ENCODE measurements at places on chromosomes 7 and 10.

DNA sequence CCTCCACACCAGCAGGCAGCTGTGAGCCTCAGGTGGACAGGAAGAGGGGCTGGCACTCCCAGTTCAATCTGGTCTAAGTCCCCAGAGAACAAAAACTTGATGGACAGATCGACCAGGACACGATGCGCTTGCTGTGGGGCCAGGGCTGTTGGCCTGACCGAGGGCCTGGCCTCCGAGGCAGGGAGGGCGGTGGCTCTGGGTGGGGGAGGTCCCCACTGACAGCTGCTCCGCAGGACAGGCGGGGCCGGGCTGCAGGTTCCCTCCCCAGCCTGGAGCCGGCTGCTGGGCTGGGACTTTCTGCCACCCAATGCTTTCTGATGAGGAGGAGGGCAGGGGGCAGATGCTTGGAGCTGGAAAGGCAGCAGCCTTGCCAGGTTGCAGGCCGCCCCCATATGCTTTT lies 37.4 kb upstream of the ADGRA1 start:
- no peak for DNase-seq

- peak; percentile 67 for DNase-seq
Observed at GRCh38 chr7:11170175-11170574, 196.5 kb downstream of the PHF14 start.

GRCh38 chr7:101804088-101804963 lies 13.1 kb upstream of the CUX1 start:
- DNase-seq = no peak

- DNase-seq = no peak
Observed at GRCh38 chr10:88322324-88323063, 260.6 kb downstream of the RNLS start.

DNA sequence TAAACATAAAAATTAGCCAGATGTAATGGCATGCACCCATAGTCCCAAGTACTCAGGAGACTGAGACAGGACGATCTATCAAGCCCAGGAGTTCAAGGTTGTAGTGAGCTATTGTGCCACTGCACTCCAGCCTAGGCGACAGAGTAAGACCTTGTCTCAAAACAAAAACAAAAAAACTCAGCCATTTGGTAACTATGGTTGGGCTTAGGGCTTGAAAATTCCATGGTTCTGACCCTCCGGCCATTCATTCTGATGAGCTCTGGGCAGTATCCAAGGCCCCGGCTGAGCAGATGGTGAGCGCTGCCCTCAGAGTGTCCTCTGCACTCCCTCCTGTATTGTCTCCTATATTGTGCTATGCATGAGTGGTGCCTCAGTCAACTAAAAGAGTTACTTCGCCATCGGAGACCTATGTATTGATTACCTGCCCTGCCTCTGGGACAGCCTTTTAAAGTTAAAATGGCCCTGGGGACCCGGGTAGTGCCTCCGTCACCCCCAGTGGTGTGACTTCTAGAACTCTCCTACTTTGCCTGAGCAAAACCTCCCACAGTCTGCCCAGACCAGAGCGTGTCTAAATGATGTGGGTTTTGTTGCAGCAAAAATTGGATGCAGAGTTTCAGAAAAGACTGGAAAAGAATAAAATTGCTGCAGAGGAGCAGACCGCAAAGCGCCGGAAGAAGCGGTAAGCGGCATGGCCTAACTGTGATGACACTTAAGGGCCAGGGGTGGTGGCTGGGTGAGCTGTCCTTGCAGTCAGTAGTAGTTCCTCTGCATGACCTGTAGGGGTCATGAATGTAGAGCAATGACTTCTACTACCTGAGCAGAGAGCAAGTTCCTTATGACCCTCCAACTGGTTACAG lies 8.1 kb downstream of the PRKRIP1 start:
- DNase-seq = peak; percentile 5

GRCh38 chr7:73555411-73555982 lies 2.0 kb downstream of the BCL7B start:
- no peak for DNase-seq

- DNase-seq = no peak
Observed at GRCh38 chr7:81810476-81811155, 40.8 kb upstream of the HGF start.

DNA sequence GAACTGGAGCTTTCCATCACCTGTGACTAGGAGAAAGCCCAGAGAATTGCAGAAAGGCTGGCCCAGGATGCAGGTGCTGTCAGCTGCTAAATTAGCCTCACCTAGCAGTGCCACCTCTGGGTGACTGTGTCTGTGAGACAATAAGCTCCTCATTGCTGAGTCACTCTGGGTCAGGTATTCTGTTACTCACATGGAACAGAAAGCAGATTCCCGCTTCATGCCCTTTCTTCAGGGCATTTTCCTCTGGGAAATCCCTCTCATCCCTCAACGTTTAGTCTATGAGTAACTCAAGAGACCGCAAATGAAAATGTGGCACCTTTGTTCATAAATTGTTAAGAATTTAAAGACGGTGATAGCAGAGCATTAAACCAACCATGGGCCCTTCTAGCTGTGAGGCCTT lies 184.0 kb downstream of the ADAM12 start:
- DNase-seq = no peak

DNA sequence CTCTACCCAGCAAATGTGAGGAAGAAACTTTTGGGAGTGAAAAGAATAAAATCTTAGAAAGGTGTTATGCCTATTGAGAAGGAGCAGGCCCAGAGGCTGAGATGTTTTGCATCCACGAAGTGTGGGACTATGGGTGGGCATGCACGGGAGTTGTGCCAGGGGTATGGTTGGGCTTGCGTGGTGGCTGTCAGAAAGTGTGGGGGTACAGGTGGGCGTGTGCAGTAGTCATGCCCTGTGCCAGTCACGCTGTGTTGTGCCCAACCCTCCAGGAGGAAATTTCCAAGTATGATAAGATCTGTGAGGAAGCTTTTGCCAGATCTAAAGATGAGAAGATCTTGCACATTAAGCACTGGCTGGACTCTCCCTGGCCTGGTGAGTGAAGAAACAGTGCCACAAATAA lies 52.9 kb upstream of the ZMIZ2 start:
- DNase-seq = no peak

DNA sequence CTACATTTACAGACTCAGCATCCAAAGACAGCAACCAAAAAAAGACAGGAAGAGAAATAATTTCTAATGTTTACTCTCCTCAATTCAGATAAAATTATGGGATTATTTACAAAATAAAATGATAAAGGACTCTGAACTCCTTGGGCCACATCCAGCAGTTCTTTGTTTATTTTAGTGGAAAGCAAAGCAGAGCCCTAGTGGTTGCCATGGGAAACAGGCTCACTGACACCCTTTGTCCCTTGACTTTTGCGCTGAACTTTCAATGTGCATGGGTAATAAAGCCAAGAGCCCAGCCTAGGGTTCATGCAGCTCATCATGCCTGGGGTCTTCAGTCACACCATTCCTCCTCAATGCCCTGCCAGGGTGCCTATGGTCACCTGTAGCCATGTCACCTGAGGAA lies 442.6 kb upstream of the IGFBP3 start:
- DNase-seq = no peak

GRCh38 chr7:24659505-24659904 lies 86.3 kb downstream of the PALS2 start:
- no peak for DNase-seq

- no peak for DNase-seq
Observed at GRCh38 chr10:129038522-129038921, 428.5 kb upstream of the MGMT start.

GRCh38 chr10:83886871-83887270 lies 252.4 kb upstream of the GHITM start:
- no peak for DNase-seq

DNA sequence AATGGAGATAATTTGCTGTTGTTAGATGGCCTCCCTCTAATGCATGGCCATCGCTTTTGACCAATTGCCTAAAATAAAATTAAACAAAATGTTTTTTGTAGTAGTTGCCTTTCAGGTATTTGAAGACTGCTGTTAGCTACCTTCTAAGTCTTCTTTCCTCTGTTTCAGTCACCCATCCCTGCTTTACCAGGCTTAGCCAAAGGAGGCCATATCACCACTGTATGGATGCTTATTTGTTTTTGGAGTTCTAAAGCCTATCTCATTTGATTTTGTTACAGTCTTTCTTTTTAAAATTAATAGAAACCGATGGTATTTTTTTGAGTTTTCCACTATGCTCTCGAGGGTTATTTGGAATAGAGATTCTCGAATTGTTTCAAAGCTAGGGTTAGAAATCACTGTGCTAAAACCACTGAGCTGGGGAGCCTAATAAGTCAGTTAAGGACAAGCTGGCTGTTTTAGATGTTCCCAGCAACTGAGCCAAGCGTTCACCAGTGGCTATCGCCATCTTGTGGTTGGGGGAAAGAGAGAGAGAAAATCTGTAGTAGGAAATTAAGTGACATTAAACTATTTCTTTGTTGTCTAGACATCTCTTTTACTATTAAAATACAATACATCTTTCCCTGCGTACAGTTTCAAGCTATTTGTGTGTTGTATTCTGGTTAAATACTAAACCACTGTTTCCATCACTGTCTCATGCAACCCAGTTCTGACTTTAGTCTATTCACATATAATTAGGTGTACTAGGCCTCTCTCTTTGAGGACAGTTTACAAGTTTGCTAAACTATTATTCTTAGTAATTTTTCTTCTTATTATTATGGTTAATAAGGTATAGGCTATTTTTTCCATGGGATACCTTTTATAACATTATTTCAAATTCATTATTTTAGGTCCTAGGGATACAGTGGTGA lies 52.2 kb downstream of the GPR158 start:
- no peak for DNase-seq

GRCh38 chr10:73537709-73538108 lies 41.9 kb upstream of the PPP3CB start:
- DNase-seq = no peak

DNA sequence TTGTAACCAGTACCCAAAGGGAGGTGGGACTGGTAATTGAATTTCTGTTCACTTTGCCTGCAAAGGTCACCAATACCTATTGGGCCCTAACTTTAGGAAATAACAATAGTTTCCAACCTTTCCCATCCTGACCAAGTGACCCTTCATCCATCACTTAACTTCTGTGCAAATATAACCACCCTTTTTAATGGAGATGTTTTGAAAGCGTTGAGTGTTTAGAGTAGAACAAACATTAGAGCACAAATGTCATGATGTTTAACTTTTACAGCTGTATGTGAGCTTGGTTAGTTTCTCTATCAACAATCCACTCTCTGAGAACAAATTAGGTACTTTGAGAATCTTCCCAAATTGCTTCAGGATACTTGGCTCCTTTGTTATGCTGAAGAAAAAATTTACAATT lies 66.4 kb downstream of the MET start:
- no peak for DNase-seq

GRCh38 chr7:108285003-108285368 lies 154.8 kb upstream of the LAMB4 start:
- no peak for DNase-seq

- peak; percentile 51 for DNase-seq
Observed at GRCh38 chr7:101163279-101164070, 1.9 kb downstream of the VGF start.

GRCh38 chr7:98641646-98642500 lies 24.8 kb downstream of the NPTX2 start:
- DNase-seq = no peak

DNA sequence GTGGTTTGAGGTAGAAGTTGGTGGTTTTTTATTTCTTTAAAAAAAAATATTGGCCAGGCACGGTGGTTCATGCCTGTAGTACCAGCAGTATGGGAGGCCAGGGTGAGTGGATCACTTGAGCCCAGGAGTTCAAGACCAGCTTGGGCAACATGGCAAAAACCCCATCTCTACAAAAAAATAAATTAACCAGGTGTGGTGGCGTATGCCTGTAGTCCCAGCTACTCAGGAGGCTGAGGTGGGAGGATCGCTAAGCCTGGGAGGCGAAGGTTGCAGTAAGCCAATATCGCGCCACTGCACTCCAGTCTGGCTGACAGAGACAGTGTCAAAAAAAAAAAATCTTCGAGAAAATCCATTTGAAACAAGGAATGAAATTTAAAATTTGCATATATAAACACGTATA lies 1.1 kb downstream of the IL2RA start:
- DNase-seq = no peak

GRCh38 chr7:152704796-152705384 lies 28.9 kb upstream of the XRCC2 start:
- no peak for DNase-seq

GRCh38 chr7:156582591-156583123 lies 57.9 kb upstream of the RNF32 start:
- DNase-seq = no peak

DNA sequence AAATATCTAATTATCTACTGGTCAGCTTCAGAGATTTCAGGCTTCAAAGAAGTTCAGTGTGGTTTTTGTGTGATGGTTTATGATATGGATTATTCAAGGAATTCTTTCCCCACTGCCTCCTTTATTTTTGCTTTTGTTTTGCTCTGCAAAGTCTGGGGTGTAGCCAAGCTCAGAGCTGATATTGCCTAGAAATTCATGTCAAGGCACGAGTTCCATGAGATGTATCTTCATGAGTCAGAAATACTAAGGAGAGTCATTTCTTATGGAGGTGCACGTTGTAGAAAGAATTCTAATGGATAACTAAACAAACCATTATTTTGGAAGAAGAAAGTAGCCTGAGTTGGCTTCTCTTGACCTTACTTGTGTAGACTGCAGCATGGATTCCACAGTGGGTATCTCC lies 37.4 kb downstream of the VIM start:
- no peak for DNase-seq

GRCh38 chr7:113281223-113281622 lies 162.9 kb upstream of the SMIM30 start:
- DNase-seq = no peak

GRCh38 chr7:68438016-68438415 lies 1160.3 kb upstream of the AUTS2 start:
- DNase-seq = no peak

- DNase-seq = no peak
Observed at GRCh38 chr10:68816796-68817412, 10.4 kb upstream of the STOX1 start.

GRCh38 chr7:147096629-147097028 lies 980.0 kb downstream of the CNTNAP2 start:
- no peak for DNase-seq

GRCh38 chr7:150451097-150451793 lies 815 bp downstream of the GIMAP8 start:
- DNase-seq = peak; percentile 40

DNA sequence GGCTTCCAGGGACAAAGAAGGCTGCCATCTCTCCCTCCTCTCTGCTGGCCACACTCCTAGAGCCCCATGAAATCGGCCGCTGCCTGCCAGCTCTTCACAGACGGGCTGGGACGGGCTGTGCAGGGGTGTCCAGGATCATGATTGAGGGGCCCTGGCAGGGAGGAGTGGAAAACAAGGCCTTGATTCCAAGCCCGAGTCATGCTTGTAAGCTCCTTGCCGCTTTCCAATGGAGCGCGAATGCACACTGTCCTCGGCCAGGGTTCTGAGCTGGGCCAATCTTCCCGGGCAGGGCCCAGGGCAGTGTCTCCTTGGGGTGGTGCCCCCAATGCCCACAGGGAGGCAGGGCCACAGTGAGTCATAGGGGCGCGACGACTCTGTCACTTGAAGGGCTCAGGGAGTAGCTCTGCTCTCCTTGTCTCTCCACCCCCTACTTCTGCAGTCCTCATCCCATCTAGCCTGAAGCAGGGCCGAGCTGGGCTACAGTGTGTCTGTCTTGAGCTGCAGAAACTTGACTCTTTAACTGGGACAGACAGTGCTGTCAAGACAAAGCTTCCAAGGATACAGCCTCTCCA lies 186.2 kb upstream of the SVIL start:
- no peak for DNase-seq

GRCh38 chr7:92661651-92662050 lies 71.5 kb upstream of the FAM133B start:
- DNase-seq = no peak

GRCh38 chr10:112816033-112816430 lies 134.0 kb upstream of the TCF7L2 start:
- no peak for DNase-seq

Data from NCI-H2171 (cell line).